ENCODE measurements at places on chromosomes 3 and 15. TPM values are rescaled to one million over a fixed set of nuclear protein-coding genes. Genes with fewer than 3 reads are reported as not detected.

- H3K27me3 ChIP-seq, result no peaks in the 10 kb centered on the region
- no peak overlapping the region for H3K27ac ChIP-seq
- H3K4me3 ChIP-seq, result no peak overlapping the region
- H3K4me1 ChIP-seq, result no peaks in the 10 kb centered on the region
- no peak for DNase-seq
These were observed 136.9 kb downstream of the NSMCE3 start for GRCh38 chr15:29132735-29133181.

The FAM81A gene
- not detected for total RNA-seq

- no peak overlapping the region for H3K27ac ChIP-seq
- no peaks in the 10 kb centered on the region for H3K27me3 ChIP-seq
- no peak overlapping the region for H3K4me3 ChIP-seq
- DNase-seq, result no peak
These were observed 584 bp upstream of the XCR1 start for GRCh38 chr3:46027736-46028397.

DNA sequence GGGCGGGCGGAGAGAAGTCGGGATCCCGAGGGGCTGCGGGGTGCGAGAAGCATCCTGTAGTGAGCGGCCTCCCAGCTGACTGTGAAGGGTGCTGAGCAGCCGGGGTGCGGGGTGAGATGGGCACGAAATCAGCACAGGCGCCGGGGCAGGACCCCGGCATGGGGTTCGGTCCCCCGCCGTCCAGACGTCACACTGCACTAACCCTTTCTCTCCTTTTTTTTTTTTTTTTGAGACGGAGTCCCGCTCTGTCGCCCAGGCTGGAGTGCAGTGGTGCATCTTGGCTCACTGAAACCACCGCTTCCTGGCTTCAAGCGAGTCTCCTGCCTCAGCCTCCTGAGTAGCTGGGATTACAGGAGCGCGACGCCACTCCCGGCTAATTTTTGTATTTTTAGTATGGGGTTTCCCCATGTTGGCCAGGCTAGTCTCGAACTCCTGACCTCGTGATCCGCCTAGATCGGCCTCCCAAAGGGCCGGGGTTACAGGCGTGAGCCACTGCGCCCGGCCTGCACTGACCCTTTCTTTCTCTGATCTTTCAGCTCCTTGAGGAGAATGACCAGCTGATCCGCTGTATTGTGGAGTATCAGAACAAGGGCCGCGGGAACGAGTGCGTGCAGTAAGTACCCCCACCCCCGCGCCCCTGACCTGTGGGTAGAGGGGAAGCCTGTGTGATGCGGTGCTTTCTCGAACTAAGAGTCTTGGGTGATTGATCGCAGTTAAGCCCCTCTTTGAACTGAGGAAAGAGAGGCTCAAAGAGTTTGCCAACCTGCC is 513 bp downstream of the SS18L2 start:
- no peak for DNase-seq
- H3K27ac ChIP-seq, result peak overlapping the region; percentile 93
- H3K36me3 ChIP-seq, result peaks cover 35% of the 10 kb centered on the region
- H3K27me3 ChIP-seq, result no peaks in the 10 kb centered on the region
- peaks cover 39% of the 10 kb centered on the region for H3K4me1 ChIP-seq
- H3K4me3 ChIP-seq, result peak overlapping the region; percentile 90

The DNASE1L3 gene
- not detected for total RNA-seq

GRCh38 chr3:38805765-38806386 is 10.1 kb downstream of the SCN10A start:
- peak; percentile 58 for DNase-seq
- H3K27ac ChIP-seq, result no peak overlapping the region
- no peaks in the 10 kb centered on the region for H3K27me3 ChIP-seq
- no peaks in the 10 kb centered on the region for H3K4me1 ChIP-seq

- peaks cover 52% of the 10 kb centered on the region for H3K4me1 ChIP-seq
- peaks cover 23% of the 10 kb centered on the region for H3K36me3 ChIP-seq
- no peak for DNase-seq
- no peaks in the 10 kb centered on the region for H3K27me3 ChIP-seq
- H3K4me3 ChIP-seq, result no peak overlapping the region
These were observed 5.3 kb downstream of the IP6K2 start for GRCh38 chr3:48711727-48712126.

- no peaks in the 10 kb centered on the region for H3K36me3 ChIP-seq
- peaks cover 7% of the 10 kb centered on the region for H3K4me1 ChIP-seq
- no peak overlapping the region for H3K4me3 ChIP-seq
- no peaks in the 10 kb centered on the region for H3K27me3 ChIP-seq
These were observed 258.2 kb upstream of the CFAP20DC start for GRCh38 chr3:59308001-59308400.

GRCh38 chr15:70347321-70348225 is 249.9 kb upstream of the TLE3 start:
- no peak overlapping the region for H3K4me3 ChIP-seq
- H3K27ac ChIP-seq, result no peak overlapping the region
- no peak for DNase-seq
- H3K36me3 ChIP-seq, result no peaks in the 10 kb centered on the region
- H3K4me1 ChIP-seq, result no peaks in the 10 kb centered on the region
- peaks cover 7% of the 10 kb centered on the region for H3K27me3 ChIP-seq

- H3K4me1 ChIP-seq, result peaks cover 73% of the 10 kb centered on the region
- peaks cover 82% of the 10 kb centered on the region for H3K36me3 ChIP-seq
- H3K27ac ChIP-seq, result peak overlapping the region; percentile 95
These were observed 6.0 kb downstream of the HEMK1 start for GRCh38 chr3:50575372-50575771.

The ACOX2 gene
- total RNA-seq, result not detected

DNA sequence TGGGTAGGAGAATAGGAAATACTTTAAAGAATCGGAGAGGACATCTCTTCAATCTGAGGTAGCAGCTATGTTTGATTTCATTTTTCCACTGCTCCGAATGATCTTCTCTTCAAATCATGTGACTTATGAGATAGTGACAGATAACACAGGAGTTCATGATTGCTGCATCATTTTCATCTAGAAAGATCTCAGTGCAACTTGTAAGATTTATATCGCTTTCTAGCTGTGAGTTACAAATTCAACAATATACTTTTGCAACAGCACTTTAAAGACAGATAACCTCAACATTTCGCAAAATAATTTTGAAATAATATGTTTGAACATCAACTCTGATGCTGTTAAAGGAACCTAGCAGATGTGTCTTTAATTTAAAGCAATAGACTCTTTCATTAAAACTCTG is 99.9 kb upstream of the CCDC80 start:
- no peaks in the 10 kb centered on the region for H3K27me3 ChIP-seq
- DNase-seq, result no peak
- peak overlapping the region; percentile 20 for H3K27ac ChIP-seq

The FBXW12 gene
- not detected for total RNA-seq

The FOXL2NB gene
- not detected for total RNA-seq

The GPR156 gene
- not detected for total RNA-seq

The TMCO5A gene
- not detected for total RNA-seq

The TMEM40 gene
- not detected for total RNA-seq

DNA sequence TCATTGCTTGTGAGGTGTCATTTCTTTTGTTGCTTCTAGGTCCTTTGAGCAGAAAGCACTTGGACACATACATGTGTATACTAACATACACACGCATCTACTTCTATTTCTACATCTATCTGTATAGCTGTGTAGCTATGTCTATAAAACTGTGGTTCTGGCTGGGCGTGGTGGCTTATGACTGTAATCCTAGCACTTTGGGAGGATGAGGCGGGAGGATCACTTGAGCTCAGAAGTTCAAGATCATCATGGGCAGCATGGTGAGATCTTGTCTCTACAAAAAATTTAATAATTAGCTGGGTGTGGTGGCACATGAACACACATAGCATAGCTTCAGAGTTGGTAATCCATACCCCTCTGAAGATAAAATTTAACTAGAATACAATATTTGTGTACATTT is 65.0 kb upstream of the MAGI1 start:
- no peaks in the 10 kb centered on the region for H3K4me1 ChIP-seq
- peaks cover 1% of the 10 kb centered on the region for H3K27me3 ChIP-seq
- no peak for DNase-seq

DNA sequence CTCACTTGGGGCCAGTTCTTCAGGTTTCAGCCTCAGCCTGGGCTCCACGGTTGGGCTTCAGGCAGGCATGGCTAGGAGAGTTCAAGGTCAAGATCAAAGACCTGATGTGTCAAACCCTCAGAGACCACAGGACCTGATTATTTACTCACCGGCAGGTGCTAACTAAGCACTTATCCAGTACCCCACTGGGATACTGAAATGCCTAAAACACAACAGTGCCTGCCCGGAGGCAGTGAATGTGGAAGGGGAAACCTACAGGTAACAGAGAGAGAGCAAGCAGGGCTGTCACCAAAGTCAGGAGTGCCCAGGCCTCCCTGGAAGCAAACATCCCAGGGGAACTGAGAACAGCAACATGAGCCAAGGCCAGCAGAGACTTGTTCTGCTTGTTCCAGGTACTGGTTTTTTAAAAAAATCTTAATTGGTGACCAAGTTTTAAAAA is 6.7 kb downstream of the IDH2 start:
- peak overlapping the region; percentile 61 for H3K27ac ChIP-seq
- H3K4me1 ChIP-seq, result peaks cover 65% of the 10 kb centered on the region
- peak; percentile 60 for DNase-seq
- peaks cover 13% of the 10 kb centered on the region for H3K36me3 ChIP-seq

DNA sequence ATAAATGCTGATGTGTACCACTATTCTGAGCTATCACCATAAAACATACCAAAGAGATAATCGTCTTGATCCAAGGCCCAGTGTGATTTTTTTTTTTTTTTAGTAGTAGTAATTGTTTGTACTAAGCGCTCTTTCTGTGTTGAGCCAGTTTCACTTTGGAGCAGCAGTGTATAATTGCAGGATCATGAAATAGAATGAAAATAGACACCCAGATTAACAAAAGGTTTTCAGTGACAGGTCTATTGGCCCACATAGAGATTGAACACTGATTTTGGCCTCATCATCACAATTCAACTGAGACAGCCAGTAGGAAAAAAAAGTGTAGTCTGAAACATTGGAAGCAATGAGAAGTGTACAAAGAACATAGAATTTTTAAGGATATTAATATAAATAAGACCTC is 749.8 kb downstream of the NAALADL2 start:
- H3K27me3 ChIP-seq, result no peaks in the 10 kb centered on the region
- no peak for DNase-seq
- no peaks in the 10 kb centered on the region for H3K36me3 ChIP-seq
- H3K27ac ChIP-seq, result no peak overlapping the region
- H3K4me3 ChIP-seq, result no peak overlapping the region

- no peak for DNase-seq
- H3K27ac ChIP-seq, result no peak overlapping the region
- no peaks in the 10 kb centered on the region for H3K36me3 ChIP-seq
These were observed 68.1 kb upstream of the LPP start for GRCh38 chr3:188085584-188086560.

The TRAK1 gene
- 19.0 TPM for total RNA-seq

DNA sequence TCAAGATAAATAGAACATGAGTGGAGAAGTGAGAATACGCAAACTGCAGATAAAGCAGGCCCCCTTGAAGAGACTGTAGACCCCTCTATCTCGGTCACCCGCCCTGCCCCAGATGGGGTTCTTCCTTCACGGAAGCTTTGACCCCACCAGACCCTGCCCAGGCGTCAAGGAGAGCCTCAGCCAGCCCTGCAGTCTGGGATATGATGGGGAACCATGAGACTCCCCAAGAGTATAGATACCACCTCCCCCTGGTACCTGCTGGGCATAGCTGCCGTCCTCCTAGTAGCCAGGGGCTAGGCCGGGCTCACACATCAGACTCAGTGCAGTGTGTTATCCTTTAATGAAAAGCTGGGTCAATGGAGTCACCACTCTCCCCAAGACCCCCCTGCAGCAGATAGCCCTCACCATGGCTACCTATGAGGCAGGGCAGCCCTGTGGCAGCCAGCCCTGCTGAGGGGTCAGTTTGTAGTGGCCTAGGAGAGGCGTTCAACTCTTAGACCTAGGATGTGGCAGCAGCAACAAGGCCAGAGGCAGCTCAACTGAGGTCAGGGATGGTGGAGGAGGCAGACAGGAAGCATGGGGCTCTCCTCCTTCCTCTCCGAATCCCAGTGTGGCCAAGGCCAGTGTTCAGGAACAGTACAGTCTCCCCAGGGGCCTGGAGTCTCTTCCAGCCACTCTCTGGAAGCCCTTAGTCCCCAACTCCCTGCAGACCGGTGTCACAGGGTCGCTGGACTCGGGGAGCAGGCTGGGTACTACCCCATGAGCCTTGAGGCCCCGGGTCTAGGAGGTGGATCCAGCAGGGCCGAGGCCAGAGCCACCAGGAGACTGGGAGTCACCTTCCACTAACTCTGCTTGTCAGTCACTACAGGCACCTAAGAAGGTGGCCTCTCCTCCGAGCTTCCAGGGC is 26.1 kb downstream of the PLXNB1 start:
- H3K27me3 ChIP-seq, result peaks cover 1% of the 10 kb centered on the region
- no peaks in the 10 kb centered on the region for H3K36me3 ChIP-seq
- no peak overlapping the region for H3K4me3 ChIP-seq
- H3K4me1 ChIP-seq, result no peaks in the 10 kb centered on the region
- peak; percentile 4 for DNase-seq

DNA sequence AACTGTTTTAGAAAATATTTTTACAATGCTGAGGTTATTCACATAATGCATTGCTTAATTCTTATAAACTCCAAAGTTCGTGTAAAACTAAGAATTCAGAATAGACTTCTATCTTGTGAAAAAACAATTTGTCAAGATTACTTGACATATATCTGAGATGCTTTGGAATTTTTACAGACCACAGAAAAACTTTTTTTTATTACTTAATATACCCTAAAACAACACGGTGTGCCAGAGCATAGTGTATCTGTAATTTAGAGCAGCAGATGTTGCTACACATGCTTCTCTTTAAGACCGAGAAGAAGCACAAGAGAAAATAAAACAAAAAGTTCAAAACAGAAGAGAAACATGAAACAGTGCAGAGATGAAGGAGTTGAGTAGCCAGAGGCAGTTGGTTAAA is 26.4 kb downstream of the ASB7 start:
- H3K4me1 ChIP-seq, result peaks cover 13% of the 10 kb centered on the region
- peaks cover 19% of the 10 kb centered on the region for H3K36me3 ChIP-seq
- no peak for DNase-seq
- no peaks in the 10 kb centered on the region for H3K27me3 ChIP-seq

DNA sequence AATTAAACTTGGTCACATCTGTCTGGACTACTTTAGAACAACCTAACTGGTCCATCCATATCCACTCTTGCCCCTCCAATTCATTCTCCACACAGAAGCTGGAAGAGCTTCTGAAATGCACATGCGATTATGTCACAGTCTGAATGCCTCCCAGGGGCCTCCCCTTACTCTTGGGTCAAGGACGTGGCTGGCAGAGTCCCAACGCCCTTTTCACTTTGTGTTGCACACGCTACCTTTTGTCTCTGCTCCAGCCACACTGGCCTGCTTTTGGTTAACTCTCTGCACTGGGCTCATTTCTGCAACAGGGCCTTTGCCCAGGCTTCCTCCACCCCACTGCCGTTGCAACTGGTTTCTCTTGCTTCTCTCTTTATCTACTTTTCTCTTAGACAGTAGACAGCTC is 245.2 kb downstream of the IL20RB start:
- no peaks in the 10 kb centered on the region for H3K36me3 ChIP-seq
- H3K4me1 ChIP-seq, result no peaks in the 10 kb centered on the region
- DNase-seq, result no peak

GRCh38 chr15:87604857-87605446 is 651.6 kb downstream of the NTRK3 start:
- DNase-seq, result peak; percentile 22
- no peaks in the 10 kb centered on the region for H3K4me1 ChIP-seq
- no peaks in the 10 kb centered on the region for H3K36me3 ChIP-seq
- H3K27me3 ChIP-seq, result no peaks in the 10 kb centered on the region

The CAMKV gene
- 0.39 TPM for total RNA-seq

The LRRC31 gene
- total RNA-seq, result not detected

The KBTBD8 gene
- 13.5 TPM for total RNA-seq

The IQCF5 gene
- not detected for total RNA-seq

The STAC gene
- not detected for total RNA-seq

GRCh38 chr3:142604940-142605339 is 8.7 kb downstream of the PLS1 start:
- no peaks in the 10 kb centered on the region for H3K36me3 ChIP-seq
- H3K4me3 ChIP-seq, result no peak overlapping the region
- no peaks in the 10 kb centered on the region for H3K4me1 ChIP-seq
- no peaks in the 10 kb centered on the region for H3K27me3 ChIP-seq
- DNase-seq, result no peak
- H3K27ac ChIP-seq, result no peak overlapping the region

All from activated CD4-positive, alpha-beta memory T cell treated with anti-CD3 and anti-CD28 coated beads for 36 hours (primary cell).